ENCODE measurements at places on chromosomes 7 and 10.

GRCh38 chr7:154436560-154436959 lies 384.4 kb downstream of the DPP6 start:
- DNase-seq: no peak

GRCh38 chr7:47218378-47219176 lies 363.3 kb downstream of the TNS3 start:
- DNase-seq: peak; percentile 77

DNA sequence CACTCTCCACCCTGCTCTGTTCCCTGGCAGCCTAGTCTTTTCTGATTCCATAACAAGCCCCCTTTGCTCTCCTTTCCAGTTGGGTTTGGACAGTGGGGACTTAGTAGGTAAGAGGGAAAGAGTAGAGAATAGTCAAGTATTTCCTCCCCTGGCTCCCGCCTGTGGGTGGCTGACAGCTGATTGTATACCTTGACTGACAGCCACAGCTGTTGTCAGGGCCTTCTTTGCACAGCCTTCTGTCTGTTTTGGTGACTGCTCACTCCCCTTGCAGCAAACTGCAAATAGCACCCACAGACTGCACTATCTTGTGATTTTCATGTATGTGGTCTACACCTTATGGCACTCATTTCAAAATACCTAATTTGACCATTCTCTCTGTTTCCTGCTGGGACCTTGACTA lies 486.3 kb downstream of the ACTR3B start:
- no peak for DNase-seq

DNA sequence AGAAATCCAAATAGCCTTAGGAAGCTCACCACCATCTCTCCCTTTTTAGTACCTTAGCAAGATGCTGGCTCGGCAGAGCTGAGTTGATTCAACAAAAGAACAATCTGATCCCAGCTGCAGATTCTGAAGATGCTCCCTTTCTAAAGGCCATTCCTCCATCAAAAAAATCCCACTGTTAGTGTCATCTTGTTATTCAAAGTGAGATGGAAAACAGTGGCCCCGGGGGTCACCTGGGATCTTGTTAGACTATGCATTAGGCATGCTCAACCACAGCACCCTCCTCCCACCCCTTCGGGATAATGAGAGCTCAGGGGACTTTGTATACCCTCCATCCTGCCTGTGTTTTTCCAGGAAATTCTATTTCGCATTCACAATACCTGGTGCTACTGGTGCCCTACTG lies 2.4 kb downstream of the NCAPG2 start:
- DNase-seq: no peak

GRCh38 chr10:27998954-27999275 lies at the start of gene ODAD2:
ODAD2 (minus strand) TSS chr10:27999079; CDS start chr10:27995142, 3,937 bp downstream.
- no peak for DNase-seq

DNA sequence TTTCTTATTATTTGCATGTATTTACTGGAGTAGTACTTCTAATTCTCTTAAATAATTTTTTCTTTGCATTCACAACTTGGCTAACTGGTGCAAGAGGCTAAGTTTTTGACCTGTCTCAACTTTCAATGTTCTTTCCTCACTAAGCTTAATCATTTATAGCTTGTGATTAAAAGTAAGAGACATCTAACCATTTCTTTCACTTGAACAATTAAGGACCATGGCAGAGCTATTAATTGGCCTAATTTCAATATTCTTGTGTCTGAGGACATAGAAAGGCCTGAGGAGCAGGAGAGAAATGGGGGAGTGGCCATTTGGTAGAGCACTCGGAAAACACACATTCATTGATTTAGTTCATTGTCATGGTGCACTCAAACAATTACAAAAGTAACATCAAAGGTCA lies 141.4 kb upstream of the TMEM196 start:
- DNase-seq: no peak
